ENCODE measurements at places on chromosomes 2 and 18.

- no peak for DNase-seq
Measured at GRCh38 chr2:176747928-176748327, 464.7 kb upstream of the HNRNPA3 start.

GRCh38 chr2:147057892-147058490 is 786.8 kb upstream of the ACVR2A start:
- no peak for DNase-seq

- DNase-seq: no peak
Measured at GRCh38 chr2:104425850-104426595, 427.9 kb upstream of the POU3F3 start.

DNA sequence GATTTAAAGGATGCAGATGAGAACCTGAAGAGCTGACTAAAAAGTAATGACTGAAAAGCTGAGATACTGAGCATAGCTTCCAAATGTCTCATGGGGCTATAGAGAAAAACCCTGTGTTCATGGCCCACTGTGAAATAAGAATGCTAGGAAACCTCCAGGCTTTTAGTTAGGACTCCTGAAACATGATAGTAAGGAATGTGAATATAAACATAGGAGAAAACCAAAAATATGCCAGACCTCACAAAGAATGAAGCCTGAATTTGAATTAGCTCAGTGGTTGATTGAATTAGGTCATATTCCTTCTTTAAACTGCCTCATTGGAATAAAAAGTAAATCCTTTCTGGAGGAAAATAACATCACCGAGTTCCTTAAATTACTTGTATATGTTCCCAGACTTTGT is 194.5 kb upstream of the NXPH2 start:
- no peak for DNase-seq

DNA sequence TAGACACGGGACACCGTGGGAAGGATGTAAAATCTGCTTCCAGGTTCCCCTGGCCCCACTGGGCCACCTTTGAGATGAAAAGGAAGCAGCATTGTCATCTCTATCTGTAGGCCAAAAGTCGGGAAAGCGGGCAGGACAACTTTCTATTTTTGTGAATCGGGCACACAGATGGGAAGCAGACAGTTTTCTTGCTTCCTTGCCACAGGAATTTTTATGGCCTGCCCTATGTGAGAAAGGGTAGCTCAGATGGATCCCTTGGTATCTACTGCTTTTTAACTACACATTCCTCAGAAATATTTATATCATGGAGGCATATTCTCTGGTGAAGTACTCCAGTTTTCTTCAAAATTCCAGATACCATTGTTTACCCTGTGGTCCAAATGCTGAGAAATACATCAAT is 735.5 kb downstream of the CBLN2 start:
- DNase-seq: no peak

GRCh38 chr2:141741652-141742051 is 389.2 kb downstream of the LRP1B start:
- DNase-seq: no peak

All from Right ventricle myocardium inferior (tissue), 1 donor.